Stimulated activated CD8-positive, alpha-beta memory T cell treated with anti-CD3 and anti-CD28 coated beads, Interleukin-15, amount 100 ng/mL, for 24 hours (primary cell): ENCODE measurements at places on chromosomes 12 and 14.

GRCh38 chr14:65972346-65972870, 513.8 kb upstream of the CCDC196 start:
- DNase-seq = no peak

- no peak for DNase-seq
These were observed 127.5 kb downstream of the PAPOLA start for GRCh38 chr14:96629558-96630222.

DNA sequence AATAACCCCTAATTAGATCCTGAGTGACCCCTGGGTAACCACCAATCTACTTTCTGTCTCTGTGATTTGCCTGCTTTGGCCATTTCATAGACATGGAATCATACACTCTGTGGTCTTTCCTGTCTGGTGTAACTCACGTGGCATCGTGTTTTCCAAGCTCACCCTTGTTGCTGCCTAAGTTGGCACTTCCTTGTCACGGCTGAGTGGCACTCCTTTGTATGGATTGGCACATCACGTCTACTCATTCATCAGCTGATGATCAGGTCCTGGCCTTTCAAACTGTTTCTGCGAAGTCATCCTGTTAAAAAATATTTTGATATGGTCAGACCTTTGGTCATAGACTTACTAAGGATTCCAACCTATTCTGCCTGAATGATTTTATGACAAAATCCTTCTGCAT, 87.7 kb downstream of the GLT1D1 start:
- no peak for DNase-seq

DNA sequence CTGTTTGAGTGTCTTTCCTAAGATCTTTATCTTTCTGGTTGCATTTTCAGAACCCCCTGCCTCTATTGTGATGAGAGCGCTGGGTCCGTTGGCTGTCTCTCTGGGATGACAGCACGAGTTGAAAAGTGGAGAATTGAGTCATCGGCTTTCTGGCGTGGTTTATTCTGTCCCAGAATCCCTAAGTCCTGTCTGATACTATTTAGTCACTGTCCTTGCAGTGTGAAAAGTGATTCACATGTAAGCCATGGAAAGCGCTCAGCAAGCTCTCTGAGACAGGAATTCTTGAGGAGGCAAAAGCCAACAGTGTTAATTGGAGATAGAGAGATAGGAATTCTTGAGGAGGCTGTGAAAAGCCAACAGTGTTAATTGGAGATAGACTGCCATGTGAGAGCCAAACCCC, 121.7 kb downstream of the CHST11 start:
- DNase-seq = no peak

- DNase-seq = peak; percentile 70
These were observed at the start of gene RNASE4 for GRCh38 chr14:20683891-20684661. Gene RNASE4 (plus strand): TSS chr14:20684560. CDS start chr14:20699372, 14,812 bp downstream.

GRCh38 chr14:85060121-85060520, 469.8 kb upstream of the FLRT2 start:
- no peak for DNase-seq

DNA sequence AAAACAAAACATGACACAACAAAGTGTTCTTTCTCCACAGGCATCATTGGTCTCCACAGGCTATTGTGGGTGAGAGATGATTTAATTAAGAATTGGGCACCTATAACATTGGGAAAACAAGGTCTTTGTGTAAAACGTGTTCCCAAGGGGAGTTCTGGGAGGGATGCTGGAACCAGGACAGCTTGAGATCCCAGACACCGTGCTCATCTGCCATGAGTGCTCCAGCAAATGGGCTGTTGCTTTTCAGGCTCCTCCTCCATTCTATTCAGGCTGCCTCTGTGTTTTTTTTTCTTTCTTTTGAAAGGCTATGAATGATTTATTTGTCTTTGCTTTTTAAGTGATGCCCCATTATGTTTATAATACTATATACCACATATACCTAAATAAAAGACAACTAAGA, 122.4 kb downstream of the DACT1 start:
- no peak for DNase-seq

DNA sequence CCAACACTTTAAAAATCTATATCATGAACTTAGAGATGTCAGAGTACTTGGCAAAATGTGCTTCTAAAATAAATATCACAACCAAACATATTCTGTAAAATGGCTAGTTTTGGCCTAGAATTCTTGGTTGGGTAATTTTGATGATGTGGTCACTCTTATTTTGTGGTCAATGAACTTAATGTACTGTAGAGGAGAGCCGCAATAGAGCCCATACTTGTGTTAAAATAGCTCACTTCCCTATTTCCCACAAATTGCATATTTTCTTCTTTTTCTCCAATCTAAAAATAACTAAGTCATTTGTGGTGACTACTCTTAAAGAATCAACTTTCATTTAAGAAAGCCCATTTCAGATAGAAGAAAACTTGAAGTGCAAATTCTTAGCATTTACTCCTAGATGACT, 619.4 kb downstream of the CCER1 start:
- no peak for DNase-seq

DNA sequence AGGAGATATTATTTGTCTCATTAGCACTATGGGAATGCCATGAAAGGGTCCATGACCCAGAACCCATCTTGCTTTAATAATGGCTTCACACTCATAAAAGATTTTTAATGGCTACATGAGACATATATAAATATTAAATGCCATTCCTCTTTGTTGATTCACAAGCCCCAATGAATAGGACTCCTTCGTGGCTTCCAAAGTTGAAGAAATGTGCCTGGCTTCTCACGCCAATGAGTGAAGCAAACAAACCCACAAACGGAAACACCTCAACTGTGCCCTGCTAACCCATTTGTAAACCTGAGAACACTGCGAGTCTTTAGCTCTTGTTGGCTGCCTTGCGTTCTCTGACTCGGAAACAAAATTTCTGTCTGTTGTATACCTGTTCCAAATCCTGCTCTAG, 381.7 kb upstream of the DDHD1 start:
- no peak for DNase-seq

- no peak for DNase-seq
These were observed 3.7 kb downstream of the NOVA1 start for GRCh38 chr14:26594148-26594547.

- no peak for DNase-seq
These were observed 184.9 kb downstream of the CALM1 start for GRCh38 chr14:90581745-90582144.
